Right cardiac atrium (tissue), 5 donors: ENCODE measurements at places on chromosomes 16 and 17. TPM values are rescaled to one million over a fixed set of nuclear protein-coding genes. Genes with fewer than 3 reads are reported as not detected.

SRCIN1 gene
- 2.3 TPM for total RNA-seq

TOX3 gene
- total RNA-seq, result not detected

CRHR1 gene
- not detected for total RNA-seq

SOCS1 gene
- total RNA-seq, result 1.4 TPM

ADGRG1 gene
- 18.5 TPM for total RNA-seq

KRT39 gene
- total RNA-seq, result not detected

ZPBP2 gene
- not detected for total RNA-seq

NPW gene
- not detected for total RNA-seq

RNF112 gene
- total RNA-seq, result 2.5 TPM

ASPHD1 gene
- total RNA-seq, result 0.50 TPM

SLFN12L gene
- 0.23 TPM for total RNA-seq

TBC1D3I gene
- total RNA-seq, result 0.59 TPM

TERB1 gene
- not detected for total RNA-seq

PRSS8 gene
- not detected for total RNA-seq

CA5A gene
- total RNA-seq, result not detected

MYO15A gene
- 0.67 TPM for total RNA-seq

EIF3C gene
- total RNA-seq, result 292 TPM

SCNN1G gene
- not detected for total RNA-seq

TLCD3A gene
- 4.8 TPM for total RNA-seq

ZNF594 gene
- total RNA-seq, result 7.3 TPM

CCDC144A gene
- total RNA-seq, result 5.5 TPM

PSMD7 gene
- 118 TPM for total RNA-seq
